ENCODE measurements at places on chromosomes 3 and 15.

DNA sequence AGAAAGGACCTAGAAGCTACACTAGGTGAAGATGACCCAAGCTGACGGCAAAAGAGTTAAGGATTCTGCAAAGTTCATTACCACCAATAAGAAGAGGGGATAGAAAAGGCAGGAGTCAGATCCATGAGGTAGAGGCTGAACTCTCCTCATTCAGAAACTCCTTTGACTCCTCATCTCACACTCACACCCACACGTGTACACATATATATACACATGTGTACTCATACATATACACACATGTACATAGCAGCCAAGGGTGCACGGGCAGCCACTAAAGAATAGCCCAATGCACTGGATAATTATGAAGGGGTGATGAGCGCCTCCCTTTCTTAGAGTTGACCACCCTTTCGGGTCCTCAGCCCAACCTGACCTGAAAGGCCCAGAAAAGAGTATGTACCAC is 476.8 kb downstream of the NTRK3 start:
- DNase-seq = no peak

DNA sequence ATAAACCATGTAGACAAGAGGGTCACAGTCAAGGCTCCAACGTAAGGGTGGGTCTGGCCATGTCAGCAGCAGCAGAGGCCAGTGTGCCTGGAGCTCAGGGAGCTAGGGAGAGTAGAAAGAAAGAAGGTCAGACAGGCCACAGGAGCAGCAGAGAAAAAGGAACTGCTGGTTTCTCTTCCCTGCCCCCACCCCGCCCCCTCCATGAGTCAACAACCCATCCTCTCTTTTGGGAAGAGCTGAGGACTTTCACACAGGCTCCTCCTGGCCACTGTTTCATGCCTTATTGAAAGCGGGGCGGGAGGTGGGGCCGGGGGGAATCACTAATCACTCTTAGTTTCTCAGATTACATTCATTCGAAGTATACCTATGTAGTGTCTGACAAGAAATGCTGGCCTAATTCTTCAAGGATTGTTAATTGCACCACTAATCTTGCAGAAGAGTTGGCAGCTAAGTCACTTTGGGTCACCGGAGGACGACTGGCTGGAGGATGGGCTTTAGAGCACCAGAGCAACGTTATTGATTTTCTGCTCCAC is 9.1 kb upstream of the SCG3 start:
- no peak for DNase-seq

DNA sequence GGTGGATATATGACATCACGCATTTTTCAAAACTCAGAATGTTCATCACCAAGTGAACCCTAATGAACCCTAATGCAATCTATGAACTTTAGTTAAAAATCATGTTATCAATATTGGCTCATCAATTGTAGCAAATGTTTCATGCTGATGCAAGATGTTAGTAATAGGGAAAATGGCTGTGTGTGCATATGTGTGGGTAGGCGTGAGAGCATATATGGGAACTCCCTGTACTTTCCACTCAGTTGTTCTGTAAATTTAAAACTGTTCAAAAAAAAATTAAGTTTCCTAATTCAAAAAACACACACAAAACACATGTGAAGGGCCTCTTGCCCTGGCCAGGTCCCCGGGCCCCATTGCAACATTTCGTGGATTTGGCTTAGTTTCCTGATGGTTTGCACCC is 89.7 kb upstream of the PROK2 start:
- DNase-seq = no peak

- DNase-seq = no peak
Measured at GRCh38 chr3:120516136-120516535, 65.3 kb upstream of the FSTL1 start.

GRCh38 chr3:115670911-115671310 is 47.6 kb downstream of the GAP43 start:
- no peak for DNase-seq

- no peak for DNase-seq
Measured at GRCh38 chr3:80213086-80213485, 445.3 kb upstream of the ROBO1 start.

DNA sequence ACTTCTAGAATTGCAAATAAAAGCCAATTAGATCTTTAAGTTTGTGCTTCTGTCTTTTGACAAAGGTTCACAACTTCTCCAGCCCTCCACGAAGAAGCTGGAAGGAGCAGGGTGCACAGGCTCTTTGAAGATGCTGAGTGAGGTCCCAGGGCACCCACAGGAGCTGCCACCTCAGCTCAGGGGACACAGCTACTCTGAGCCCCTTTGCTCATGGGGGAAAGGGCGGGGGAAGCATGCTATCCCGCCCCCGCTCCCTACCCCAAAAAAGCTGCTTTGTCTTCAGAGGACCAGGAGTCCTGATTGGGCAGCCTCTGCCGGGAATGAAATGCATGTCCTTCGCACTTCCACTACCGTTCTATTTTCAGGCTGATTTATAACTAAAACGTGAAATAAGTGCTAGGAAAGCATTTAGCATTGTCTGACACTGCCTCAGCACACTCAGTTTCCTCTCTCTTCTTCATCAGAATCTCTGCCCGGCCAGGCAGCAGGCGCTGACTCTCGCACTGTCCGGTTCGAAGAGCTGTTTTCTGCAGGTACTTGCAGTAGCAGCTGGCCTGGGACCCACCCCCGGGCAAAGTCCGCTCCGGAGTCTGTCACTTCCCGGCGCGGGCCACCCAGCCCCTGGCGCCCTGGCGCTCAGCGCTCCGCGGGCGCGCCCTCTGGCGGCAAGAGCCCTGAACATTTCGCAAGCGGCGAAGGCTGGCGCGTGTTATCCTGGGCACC is 45.5 kb upstream of the KLHL25 start:
- peak; percentile 50 for DNase-seq

- no peak for DNase-seq
Measured at GRCh38 chr3:37943631-37944314, 46.8 kb upstream of the VILL start.

GRCh38 chr3:15287565-15288330 is 44.6 kb downstream of the SH3BP5 start:
- no peak for DNase-seq

GRCh38 chr3:46093966-46094365 is 66.7 kb upstream of the XCR1 start:
- no peak for DNase-seq

DNA sequence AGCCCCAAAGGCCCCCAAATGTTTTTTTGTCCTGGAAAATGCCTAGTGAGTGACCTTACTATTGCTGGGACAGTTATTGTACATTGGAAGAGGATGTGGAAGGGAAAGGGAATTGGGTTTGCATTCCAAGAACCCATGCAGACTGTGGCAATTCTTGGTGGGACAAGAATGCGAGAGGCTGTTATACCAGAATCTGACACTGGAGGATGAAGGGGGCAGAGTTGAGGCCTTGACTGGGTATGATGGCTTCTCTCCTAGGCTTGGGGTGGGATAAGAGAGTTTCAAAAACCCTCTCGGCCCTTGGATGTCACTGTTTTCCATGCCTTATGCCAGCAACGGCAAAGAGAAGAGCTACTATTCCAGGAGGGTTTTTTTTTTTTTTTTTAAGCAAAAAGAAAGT is 25.3 kb downstream of the IL16 start:
- no peak for DNase-seq

DNA sequence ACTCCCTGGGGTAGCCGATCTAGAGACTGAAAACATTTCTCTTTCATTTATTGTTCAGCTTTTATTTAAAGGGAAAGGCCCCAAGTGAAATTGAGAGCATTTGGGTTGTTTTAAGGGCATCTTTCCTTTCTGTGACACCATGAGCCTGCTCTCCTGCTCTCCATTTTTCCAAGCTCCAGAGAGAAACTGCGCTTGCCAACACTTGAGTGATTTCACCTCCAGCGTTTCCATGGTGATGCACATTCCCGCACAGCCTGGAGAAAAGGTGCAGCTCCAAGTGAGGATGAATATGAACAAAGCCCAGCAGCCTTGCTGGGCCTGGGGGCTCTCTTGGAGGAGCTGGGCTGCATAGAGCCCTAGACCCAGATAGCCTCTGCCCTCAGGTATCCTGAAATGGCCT is 159.2 kb upstream of the PPP2R3A start:
- DNase-seq = no peak

DNA sequence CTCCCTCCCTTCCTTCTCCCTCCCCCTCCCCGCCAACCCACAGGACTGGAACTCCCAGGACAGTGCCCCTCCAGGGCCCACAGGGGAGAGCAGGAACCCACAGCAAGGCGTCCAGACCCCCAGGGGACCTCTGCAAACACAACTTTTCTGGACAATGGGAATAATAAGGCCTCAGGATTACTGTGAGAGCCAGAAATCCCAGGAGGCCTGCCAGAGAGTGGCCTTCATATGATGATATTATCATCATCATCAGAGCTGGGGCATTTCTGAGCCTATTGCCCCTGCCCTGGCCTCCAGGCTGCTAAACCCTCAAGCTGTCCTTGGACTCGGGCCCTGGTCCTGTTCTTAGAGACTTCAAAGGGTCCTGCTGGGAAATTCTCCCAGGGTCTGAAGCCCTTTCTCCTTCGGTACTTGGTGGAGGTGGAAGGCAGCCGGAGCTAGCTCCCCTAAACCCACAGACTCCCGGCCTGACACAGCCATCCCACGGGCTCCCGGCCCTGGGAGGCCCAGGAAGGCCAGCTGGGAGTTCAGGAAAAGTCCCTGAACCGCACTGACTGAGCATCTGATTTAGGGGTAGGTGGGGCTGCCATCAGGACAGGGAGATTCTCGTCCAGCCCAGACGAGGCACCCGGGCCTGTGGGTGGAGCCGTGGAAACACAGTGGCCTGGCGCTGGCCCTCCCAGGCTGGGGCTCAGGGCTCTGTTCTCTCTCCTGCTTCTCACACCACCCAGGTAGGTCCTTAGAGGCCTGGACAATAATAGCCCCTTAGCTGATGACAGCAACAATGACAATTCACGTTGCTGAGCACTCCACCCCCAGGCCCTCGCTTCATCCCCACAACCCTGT is 4.9 kb downstream of the CALML4 start:
- no peak for DNase-seq

GRCh38 chr15:66948294-66948693 is 117.1 kb upstream of the SMAD3 start:
- no peak for DNase-seq

GRCh38 chr3:197042539-197042938 is 12.9 kb upstream of the MELTF start:
- no peak for DNase-seq
